Thoracic aorta (tissue), 2 donors: ENCODE measurements at places on chromosomes 3 and 15.

DNA sequence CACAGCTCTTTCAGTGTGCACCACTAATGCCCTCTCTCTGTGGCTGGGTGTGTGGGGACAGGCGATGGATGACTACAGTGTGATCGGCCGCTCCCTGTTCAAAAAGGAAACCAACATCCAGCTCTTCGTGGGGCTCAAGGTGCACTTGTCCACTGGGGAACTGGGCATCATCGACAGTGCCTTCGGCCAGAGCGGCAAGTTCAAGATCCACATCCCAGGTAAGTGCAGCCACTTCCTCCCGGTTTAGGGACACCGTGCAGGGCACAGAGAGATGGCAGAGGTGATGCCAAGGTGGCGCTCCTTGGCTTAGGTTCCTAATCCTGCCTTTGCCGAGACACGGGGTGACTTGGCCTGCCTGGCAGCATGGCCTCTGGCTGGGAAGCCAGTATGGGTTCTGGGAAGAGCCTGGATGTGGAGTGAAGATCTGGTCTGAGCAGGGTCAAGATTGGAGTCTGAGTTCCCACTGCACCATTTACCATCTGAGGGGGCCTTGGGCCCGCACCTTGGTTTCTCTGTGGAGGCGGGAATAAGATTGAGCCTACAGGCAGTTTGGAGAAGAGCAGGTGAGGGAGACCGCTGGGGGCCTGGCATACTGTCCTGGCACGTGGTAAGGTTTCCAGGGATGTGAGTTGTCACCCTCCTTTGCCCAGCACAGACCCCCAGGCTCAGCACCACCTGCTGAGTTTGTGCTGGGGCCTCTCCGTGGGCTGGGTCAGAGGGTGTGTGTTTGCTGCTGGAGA, 108.4 kb downstream of the DNAJB8 start:
- peaks cover 6% of the 10 kb centered on the region for H3K4me1 ChIP-seq
- no peaks in the 10 kb centered on the region for H3K27me3 ChIP-seq
- H3K4me3 ChIP-seq, result no peak overlapping the region
- no peaks in the 10 kb centered on the region for H3K36me3 ChIP-seq
- no peak overlapping the region for H3K27ac ChIP-seq
- no peak for DNase-seq

- H3K36me3 ChIP-seq, result no peaks in the 10 kb centered on the region
- H3K27ac ChIP-seq, result no peak overlapping the region
- peaks cover 8% of the 10 kb centered on the region for H3K4me1 ChIP-seq
- no peak for DNase-seq
- H3K4me3 ChIP-seq, result no peak overlapping the region
- H3K27me3 ChIP-seq, result no peaks in the 10 kb centered on the region
These were observed 11.5 kb upstream of the PCSK6 start for GRCh38 chr15:101500865-101501551.

DNA sequence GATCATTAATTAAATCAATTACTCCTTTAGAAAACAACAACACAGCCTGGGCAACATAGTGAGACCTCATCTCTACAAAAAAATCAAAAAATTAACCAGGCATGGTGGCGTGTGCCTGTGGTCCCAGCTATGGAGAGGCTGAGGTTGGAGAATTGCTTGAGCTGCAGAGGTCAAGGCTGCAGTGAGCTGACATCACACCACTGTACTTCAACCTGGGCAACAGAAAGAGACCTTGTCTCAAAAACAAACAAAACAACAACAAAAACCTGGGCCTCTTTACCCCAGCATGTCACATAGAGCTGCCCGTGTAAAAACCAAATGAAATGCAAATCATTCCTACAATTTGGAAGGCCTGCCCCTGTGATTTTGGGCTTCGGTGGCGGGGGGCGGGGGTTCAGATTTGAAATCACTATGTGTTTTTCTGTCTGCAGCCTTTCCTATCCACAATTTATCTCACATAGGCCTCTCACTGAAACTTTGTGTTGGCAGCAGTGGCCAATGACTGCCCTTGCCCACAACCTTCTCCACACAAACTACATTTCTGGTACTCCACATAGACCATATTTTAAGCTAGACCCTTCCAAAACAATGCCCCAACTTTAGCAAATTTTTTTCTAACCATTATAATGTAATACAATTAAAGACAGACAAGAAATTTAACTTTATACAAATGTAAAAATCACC, 6.5 kb downstream of the ADAM10 start:
- peak overlapping the region; percentile 38 for H3K27ac ChIP-seq
- H3K4me1 ChIP-seq, result peaks cover 56% of the 10 kb centered on the region
- H3K4me3 ChIP-seq, result no peak overlapping the region
- DNase-seq, result no peak
- H3K27me3 ChIP-seq, result no peaks in the 10 kb centered on the region

DNA sequence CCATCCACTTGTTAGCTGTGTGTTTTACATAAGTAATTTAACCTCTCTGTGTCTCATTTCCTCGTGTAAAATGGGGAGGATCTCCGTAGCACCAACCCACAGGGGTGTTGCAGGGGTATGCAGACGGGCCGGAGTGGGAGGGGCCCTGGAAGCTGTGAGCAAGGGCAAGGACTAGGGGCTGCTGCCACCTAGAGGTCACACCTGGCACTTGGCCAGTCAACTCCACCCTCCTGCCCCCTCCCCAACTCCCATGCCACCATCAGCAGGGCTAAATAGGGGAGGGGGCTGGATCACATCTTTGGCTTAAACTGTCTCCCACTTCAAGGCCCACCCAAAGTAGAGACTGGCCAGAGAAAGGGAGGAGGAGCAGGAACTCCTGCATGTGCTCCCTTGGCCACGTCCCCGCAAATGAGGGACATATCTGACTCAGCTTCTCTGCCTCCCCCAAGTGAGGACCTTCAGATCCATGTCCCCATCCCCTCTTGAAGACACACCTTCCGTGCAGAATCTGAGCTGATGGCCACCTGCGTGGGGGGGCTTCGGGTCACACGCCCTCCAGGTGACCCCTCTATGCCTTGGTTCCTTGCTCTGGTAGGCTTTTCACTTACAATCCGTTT, 2.6 kb downstream of the CCDC9B start:
- H3K27me3 ChIP-seq, result no peaks in the 10 kb centered on the region
- H3K4me3 ChIP-seq, result peak overlapping the region; percentile 67
- peak overlapping the region; percentile 99 for H3K27ac ChIP-seq
- peaks cover 78% of the 10 kb centered on the region for H3K4me1 ChIP-seq

DNA sequence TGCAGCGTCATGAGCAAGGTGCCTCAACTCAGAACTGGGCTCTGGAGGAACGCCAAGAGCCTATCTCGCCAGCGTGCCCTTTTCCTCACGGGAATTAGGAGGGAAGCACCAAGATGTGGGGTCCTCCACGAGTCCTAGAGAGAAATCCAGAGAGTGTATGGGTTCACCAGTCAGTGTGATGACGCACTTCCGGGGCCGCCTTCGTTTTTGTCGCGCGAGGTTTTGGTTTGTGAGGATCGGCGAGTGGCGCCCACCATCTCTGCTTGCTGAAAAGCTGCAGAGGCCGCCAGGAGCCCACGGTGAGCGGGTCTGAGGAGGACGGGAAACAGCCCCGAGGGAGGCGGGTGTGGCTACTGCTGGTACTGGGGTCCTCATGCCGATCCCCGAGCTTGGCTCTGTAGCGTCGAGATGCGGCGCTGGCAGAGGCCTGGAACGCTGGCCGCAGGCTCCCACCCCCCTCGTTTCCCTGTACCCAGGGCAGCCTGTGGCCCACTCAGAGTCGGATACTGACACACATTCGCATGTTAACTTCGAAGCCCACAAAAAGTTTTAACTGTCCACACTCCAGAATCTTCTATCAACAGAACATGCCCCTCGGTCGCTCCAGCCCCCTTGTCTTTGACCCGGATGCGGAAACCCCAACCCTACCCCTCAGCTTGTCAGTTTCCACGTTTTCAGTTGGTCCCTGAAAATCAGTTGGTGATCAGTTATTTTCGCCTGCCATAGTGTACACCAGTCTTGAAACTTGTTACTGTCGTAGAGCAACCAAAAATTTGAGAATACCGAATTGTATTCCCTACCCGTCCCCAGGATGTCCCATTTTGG, 30.4 kb downstream of the ZNF662 start:
- H3K27ac ChIP-seq, result no peak overlapping the region
- peak overlapping the region; percentile 60 for H3K4me3 ChIP-seq
- H3K27me3 ChIP-seq, result no peaks in the 10 kb centered on the region

DNA sequence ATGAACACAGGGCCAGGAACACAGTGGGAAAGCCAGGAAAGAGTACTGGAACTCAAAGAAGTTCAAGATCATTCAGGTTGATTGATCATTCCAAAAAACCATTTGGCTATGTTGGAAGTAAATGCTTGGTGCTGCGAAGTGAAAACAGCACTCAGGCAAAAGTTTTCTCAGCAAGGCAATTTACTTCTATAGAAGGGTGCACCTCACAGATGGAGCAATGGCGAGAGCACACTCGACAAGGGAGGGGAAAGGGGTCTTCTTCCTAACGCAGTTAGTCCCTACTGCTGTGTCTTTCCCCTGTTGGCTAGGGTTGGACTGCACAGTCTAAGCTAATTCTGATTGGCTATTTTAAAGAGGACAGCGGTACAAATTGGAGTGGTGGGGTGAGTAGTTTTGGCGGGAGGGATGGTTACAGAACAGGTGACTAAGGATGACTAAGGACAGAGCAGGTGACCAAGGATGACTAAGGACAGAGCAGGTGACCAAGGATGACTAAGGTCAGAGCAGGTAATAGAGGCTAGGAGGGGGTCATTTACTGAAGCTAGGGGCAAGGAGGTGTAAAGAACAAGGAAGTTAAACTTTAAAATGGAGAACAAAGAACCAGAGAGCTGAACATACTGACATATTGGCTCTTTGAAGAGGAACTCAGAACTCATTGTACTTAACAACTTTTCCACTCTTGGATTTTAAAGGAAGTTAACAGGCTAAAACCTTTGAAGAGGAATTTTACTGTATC, 43.3 kb downstream of the HOMER2 start:
- no peak overlapping the region for H3K4me3 ChIP-seq
- no peaks in the 10 kb centered on the region for H3K27me3 ChIP-seq
- no peak overlapping the region for H3K27ac ChIP-seq
- H3K4me1 ChIP-seq, result no peaks in the 10 kb centered on the region
- no peaks in the 10 kb centered on the region for H3K36me3 ChIP-seq

DNA sequence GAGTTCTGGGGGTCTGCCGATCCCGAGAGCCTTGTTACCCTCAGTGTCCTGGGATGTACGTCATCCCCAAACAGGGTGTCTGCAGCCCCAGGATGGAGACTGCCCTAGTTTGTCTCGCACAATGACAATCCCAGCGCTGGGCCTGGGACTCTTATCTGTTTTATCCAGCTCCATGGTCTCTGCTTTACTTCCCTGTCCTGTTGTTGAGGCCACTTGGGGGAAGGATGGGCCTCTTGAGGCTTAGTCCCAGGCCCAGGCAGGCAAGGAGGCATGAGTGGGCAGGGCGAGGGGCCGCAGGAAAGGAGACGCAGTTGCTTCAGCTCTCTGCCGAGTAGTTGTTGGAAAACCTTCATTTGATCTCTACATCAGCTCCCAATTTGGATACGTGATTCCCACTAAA, 17.4 kb downstream of the SMAD6 start:
- no peak for DNase-seq
- H3K4me1 ChIP-seq, result peaks cover 91% of the 10 kb centered on the region
- H3K27ac ChIP-seq, result peak overlapping the region; percentile 86
- no peaks in the 10 kb centered on the region for H3K27me3 ChIP-seq
- H3K4me3 ChIP-seq, result no peak overlapping the region

DNA sequence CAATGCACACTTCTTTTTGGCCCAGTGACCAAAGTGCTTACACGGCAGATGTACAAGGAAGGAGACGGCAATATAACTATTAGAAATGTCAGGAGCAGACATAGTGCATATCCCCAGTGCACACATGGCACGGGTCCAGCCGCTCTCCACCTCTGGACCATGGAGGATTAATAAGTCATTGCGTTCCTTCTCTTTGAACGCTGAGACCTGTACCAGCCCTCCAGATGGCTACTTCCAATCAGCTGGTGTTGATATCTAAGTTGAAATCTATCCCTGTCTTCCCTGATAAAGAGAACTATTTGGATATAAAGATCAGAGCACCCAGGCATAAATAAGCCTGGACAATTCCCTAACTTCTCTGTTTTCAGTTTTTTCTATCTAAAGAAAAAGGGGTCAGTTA, 212.5 kb downstream of the CADPS start:
- H3K4me1 ChIP-seq, result no peaks in the 10 kb centered on the region
- no peaks in the 10 kb centered on the region for H3K36me3 ChIP-seq
- H3K27me3 ChIP-seq, result no peaks in the 10 kb centered on the region
